ENCODE measurements at places on chromosomes 6 and 20.
A peak's percentile ranks its signal among the peaks of the same experiment; 100 is the strongest.

- DNase-seq: no peak
Measured at GRCh38 chr6:149473080-149474052, 11.4 kb downstream of the ZC3H12D start.

DNA sequence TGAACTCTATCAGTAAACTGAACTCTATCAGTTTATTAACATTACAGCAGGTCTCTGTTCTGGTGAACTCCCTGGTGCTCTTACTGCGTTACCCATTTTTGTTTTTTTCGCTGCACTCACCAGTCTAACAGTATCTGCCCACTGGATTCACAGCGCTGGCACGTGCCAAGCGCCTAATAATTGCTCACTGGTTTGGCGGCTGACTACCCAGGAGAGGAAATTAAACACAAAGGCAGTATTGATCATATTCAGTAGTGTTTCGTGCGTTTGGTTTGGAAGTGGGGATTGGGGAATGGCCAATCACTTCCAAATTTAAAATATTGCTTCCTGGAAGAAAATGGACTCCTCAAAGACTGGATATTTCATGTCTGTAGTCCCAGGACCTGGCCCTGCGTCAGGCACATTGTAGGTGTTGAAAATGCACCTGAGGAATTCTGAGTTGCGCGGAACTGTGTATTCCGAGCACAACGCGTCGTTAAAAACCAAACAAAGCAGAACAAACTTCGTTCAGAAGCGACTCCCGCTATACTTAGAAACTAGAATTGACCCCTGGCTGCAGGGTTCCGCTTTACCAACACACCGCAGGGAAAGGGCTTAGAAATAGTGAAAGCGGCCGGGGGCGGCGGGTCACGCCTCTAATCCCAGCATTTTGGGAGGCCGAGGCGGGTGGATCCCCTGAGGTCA lies 1.1 kb upstream of the RPS12 start:
- peak; percentile 31 for DNase-seq

- DNase-seq: no peak
Measured at GRCh38 chr6:161532536-161532935, 258.7 kb upstream of the AGPAT4 start.

GRCh38 chr6:11767458-11767857 lies 11.1 kb downstream of the ADTRP start:
- DNase-seq: no peak

DNA sequence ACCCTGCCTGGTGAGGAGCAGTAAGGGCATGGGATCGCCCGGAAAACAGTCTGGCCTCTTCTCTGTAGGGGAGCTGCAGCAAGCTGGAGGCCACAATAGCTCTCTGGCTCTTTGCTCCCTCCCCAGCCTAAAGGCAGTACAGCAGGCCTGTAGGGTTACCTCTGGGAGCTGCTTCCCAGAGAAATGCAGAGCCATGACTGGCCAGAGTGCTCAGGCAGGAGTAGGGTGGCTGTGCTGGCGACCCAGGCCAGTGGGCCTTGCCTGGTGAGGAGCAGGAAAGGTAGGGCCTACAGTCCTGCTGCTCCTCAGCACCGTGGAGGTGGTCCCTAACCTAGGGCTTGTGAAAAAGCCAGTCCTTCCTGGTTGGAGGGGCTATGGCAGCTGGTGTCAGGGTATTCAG lies 129.9 kb upstream of the CHD6 start:
- no peak for DNase-seq

DNA sequence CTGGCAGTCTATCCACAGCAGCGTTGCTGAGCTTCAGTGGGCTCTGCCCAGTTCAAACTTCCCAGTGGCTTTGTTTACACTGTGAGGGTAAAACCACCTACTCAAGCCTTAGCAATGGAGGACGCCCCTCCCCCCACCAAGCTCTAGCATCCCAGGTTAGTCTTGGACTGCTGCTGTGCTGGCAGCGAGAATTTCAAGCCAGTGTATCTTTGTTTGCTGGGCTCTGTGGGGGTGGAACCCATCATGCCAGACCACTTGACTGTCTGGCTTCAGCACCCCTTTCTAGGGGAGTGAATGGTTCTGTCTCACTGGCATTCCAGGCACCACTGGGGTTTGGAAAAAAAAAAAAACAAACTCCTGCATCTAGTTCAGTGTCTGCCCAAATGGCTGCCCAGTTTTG lies 249.7 kb upstream of the SYNCRIP start:
- DNase-seq: no peak

Measured in bone marrow (tissue), 2 donors.